Stimulated activated CD8-positive, alpha-beta memory T cell treated with anti-CD3 and anti-CD28 coated beads, Interleukin-7, amount 100 ng/mL, for 24 hours (primary cell): ENCODE measurements at places on chromosomes 7 and 10.

- no peak for DNase-seq
Measured at GRCh38 chr10:21171936-21172541, 274.9 kb upstream of the NEBL start.

DNA sequence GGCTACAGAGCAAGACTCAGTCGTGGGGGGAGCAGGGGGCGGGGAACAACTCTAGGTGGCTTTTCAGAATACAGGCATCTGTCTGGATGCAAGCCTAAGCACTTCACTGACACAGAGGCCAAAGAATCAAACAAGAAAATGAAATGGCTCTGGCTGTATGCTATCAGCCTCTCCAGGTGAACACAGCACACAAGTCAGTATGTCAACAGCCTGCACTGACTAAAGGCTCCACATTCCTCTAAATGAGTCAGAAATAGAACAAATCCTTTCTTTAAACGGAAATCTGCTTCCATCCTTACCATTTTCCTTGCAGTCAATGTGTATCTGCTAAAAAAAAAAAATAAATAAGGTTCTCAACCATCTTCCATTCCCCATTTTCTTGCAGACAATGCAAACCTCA lies 88.3 kb downstream of the ARMH3 start:
- DNase-seq, result no peak

GRCh38 chr10:10460451-10460850 lies 557.2 kb upstream of the CELF2 start:
- DNase-seq, result no peak

DNA sequence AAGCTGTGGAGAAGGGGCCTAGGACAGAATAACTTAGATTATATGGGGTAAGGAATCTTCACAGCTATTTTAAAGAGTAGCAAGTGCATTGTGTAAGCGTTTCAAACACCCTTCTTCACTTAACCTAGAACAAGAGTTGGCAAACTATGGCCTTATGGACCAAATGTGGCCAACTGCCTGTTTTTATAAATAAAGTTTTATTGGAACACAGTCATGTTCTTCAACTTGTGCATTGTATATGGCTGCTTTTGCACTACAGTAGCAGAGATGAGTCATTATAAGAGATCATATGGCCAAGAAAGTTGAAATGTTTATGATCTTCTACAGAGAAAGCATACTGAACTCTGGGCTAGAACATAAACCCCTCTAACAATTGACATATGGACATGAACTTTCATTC lies 187.8 kb downstream of the ETV1 start:
- DNase-seq, result no peak

DNA sequence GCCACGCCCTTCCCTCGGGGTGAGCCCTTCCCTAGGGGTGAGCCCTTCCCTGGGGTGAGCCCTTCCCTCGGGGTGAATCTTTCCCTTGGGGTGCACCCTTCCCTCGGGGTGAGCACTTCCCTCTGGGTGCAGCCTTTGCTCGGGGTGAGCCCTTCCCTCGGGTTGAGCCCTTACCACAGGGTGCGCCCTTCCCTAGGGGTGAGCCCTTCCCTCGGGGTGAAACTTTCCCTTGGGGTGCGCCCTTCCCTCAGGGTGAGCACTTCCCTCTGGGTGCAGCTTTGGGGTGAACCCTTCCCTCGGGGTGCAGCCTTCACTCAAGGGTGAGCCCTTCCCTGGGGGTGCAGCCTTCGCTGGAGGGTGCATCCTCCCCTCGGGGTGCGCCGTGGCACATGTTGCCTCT lies 34.6 kb upstream of the INSIG1 start:
- DNase-seq, result no peak

- no peak for DNase-seq
Measured at GRCh38 chr10:76396134-76396533, 964.7 kb downstream of the LRMDA start.

DNA sequence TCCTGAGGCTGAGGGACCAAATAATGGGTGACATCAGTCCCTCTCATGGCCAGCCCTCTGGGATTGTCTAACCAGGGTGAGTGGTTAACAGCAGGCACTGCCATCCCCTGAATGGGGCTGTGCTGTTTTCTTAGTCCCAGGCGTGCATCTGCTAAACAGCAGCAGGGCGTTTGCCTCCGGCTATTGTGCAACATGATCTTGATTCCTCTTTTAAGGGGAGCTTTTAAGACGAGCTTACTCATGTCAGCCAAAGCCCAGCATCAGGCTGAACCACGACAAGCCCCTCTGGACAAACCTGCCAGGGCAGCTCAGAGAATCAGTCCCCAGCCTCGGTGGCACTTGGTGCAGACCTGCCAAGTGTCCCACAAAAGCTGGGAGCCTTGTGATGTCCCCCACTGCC lies 16.2 kb upstream of the IGFBP3 start:
- DNase-seq, result no peak

DNA sequence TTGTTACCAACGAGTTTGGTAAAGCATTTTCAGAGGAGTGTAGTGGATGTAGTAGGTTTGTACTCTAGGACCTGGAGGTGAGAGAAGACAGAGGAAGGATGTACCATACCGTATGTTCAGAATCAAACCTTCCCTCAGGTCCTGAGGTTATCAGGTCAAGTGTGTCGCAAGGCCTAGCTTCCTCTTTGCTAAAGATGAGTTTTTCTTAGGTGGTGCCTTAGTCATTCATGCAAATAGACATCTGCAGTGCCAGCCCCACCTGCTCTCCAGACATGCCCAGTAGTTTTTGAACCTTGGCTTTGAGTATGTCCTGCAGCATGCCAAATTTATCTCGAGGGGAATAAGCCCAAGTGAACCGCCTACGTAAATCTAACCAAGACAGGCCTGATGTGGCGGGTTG lies 71.3 kb downstream of the HDAC9 start:
- DNase-seq, result no peak

GRCh38 chr10:132194726-132195125 lies 8.0 kb downstream of the DPYSL4 start:
- no peak for DNase-seq

DNA sequence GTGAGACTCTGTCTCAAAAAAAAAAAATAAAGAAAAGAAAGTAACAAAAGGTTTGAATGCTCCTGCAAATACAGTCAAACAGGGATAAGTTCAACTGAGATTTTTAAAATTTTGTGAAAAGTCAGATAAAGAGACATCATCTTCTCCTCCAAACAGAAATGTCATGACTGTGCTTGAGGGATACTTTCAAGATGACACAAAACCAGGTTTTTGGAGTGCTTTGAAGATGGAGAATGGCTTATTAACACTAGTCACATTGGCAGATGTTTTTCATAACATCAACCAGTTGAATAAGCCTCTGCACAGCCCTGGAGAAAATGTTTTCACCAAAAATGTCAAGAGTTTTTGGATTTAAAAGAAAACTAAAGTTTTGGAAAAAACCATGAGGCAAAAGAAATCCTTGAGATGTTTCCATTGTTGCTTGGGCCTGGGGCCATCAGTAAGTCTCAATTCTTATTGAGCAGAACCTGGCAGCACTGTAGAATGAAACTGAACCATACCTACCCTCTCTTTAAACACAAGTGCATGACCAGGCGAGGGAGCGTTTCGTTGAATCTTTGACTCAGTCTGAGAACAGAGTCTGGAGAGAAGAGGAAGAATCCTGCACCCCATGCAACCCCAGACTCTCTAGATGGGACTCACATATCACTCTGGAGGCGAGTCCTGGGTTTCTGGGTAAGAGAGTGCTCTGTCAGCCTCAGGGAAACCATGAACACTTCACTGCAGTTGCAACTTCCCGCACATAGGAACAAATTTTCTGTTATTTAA lies 37.4 kb upstream of the PRKCQ start:
- DNase-seq, result no peak

GRCh38 chr10:111926286-111926685 lies 257.3 kb downstream of the GPAM start:
- no peak for DNase-seq

DNA sequence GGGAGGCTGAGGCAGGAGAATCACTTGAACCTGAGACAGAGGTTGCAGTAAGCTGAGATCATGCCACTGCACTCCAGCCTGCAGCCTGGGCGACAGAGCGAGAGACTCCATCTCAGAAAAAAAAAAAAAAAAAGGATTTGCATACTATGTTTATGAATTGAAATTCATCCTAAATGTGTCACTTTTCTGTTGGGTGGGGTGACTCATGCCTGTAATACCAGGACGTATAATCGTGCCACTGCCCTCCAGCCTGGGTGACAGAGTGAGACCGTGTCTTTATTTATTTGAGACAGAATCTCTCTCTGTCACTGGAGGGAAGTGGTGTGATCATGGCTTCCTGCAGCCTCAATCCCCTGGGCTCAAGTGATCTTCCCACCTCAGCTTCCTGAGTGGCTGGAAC lies 5.8 kb downstream of the ZNF212 start:
- no peak for DNase-seq

GRCh38 chr10:86889997-86890396 lies 67.4 kb downstream of the MMRN2 start:
- no peak for DNase-seq

GRCh38 chr10:82160307-82160706 lies 285.3 kb downstream of the NRG3 start:
- DNase-seq, result no peak
